Cerebellar nuclear complex (tissue), 1 donor: ENCODE measurements at places on chromosomes 13 and 19.

GRCh38 chr19:13942023-13942684, 3.9 kb upstream of the PODNL1 start:
- DNase-seq = no peak

DNA sequence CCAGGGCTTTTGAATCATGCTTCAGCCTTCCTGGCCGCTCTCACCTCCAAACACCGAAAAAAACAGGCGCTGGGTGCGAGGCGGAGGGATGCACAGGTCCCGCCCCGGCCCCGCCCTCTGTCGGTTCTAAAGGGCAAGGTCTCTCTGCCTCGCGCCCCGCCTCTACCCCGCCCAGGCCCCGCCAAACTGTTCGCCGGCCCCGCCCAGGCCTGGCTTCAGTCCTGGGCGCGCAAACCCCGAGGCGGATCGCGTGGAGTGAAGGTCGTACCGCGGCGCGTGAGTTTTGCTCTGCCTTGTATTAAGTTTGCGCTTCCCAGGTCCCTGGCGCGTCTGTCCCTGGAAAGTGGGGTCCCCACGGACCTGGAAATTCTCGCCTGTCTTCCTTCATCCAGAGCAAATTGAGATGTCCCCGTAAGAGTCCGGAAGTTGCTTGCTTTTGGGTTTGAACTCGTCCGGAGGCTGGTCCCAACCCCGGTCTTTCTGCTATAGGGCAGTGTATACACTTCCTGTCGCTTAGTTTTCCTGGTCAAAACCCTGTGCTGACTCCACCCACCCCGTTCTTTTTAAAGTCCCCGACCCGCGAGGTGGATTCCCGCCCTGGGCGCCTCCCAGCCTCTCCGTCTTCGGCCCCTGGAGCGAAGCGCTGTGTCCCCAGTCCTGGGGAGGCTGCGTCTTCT, 8.4 kb downstream of the ZNF808 start:
- DNase-seq = peak; percentile 34

GRCh38 chr13:32473650-32474049, 45.7 kb upstream of the N4BP2L1 start:
- no peak for DNase-seq

DNA sequence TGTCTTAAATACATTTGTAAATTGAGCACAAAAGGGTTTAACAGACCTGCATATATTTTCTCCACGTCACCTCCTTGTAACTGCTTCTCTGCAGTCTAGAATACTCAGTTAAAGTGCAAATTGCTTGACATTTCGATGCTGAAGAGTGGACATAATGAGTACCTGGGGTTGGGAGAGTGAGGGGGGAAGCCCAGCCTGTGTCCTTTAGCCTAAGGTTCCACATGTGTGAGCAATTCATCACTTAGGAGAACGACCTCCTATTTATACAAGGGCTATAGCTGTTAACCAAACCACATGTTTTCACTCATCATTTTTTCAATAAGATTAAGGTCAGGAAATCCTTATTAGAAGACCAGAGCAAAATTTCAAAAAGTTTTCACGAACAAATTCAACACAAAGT, 29.5 kb downstream of the PCDH9 start:
- no peak for DNase-seq

DNA sequence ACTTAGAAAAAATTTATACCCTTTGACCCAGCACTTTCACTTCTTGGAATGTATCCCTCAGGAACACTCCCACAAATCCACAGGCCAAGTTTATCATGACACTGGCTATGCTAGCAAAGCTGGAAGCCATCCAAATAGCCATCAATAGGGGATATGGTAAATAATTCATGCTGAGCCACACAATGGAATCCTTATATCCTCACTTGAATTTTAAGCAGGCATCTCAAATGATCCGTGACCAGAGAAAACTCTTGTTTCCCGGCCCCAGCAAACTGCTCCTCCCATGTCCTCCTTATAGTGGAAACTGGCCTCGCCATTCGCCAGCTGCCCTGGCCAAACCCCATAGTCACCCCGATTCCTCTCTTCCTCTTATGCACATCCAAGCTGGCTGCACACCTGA, 37.6 kb downstream of the GRIK5 start:
- no peak for DNase-seq

DNA sequence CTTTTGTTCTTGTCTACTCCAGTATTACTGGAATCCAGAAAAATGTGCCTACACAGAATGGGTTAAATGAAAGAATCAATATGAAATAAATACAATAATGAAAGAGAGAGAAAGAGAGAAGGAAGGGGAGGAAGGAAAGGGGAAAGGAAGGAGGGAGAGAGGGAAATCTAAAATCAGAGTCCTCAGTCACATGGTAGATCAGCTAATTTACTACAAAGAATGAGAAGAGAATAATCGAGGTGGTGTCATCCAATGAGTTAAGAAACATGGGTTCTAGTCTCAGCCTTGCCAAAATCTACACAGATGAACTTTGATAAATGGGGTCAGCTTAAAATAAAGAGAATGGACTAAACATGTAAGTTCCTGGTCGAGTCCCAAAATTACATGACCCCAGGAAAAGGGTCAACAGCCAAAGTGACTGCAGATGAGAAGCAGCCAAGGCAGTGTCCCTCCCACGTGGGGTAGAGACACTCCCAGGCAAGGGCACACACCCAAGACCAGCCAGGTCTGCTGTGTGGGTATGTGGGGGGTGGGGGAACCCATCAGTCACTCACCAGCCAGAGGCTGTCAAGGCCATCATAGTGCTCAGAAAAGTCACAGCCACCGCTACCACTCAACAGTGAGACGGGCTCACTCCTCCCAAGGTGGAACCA, 103.6 kb downstream of the STK24 start:
- no peak for DNase-seq

DNA sequence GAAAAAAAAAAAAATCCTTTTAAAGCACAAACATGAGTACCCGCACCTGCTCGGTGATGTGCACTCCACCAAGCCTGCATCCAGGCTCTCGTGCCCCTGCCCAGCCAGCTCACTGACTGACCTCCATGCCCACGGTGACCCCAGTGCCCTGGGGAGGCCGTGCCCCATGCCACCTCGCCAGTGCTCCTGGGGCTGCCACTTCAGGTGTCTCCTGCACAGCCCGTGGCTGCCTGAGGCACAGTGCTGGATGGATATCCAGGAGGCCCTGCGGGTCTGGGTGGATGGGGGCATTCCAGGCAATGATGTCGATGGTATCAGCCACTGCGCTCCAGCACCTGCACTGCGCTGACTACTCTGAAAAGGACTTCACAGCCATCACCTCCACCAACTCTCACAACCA, 9.0 kb downstream of the PPP6R1 start:
- DNase-seq = no peak

- DNase-seq = no peak
Measured at GRCh38 chr19:33445442-33446329, 72.2 kb downstream of the CEBPG start.

DNA sequence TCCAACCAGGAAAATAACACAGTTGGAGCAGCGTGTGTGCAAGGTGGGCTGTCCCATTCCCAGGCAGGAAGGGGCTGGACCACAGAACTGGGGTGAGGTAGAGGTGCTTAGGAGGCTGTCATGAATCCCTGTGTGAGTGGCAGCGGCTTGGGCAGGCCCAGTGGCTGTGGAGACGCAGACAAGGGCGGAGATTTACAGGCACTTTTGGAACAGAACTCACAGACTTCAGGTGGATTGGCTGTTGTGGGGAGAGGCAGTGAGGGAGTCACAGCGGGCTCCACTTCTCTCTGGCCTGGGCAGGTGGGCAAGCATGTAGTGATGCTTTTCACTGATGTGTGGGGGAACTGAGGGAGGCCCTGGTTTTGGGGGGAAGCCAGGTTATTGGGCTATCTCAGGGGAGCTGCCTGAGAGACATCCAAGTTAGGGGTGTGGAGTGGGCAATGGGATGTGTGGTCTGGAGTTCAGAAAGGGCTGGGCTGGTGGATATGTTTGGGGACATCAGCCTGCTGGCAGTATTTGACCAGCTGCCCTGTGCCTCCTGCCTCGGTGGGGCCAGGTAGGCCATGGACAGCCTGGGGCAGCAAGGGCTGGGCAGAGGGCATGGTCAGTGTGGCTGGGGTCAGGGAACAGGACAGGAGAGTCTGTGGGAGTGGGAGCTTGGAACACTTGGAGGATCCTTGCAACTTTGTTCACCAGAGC, 27.0 kb upstream of the ZNF492 start:
- DNase-seq = no peak

- DNase-seq = no peak
Measured at GRCh38 chr13:45296259-45296658, 44.7 kb downstream of the TPT1 start.

DNA sequence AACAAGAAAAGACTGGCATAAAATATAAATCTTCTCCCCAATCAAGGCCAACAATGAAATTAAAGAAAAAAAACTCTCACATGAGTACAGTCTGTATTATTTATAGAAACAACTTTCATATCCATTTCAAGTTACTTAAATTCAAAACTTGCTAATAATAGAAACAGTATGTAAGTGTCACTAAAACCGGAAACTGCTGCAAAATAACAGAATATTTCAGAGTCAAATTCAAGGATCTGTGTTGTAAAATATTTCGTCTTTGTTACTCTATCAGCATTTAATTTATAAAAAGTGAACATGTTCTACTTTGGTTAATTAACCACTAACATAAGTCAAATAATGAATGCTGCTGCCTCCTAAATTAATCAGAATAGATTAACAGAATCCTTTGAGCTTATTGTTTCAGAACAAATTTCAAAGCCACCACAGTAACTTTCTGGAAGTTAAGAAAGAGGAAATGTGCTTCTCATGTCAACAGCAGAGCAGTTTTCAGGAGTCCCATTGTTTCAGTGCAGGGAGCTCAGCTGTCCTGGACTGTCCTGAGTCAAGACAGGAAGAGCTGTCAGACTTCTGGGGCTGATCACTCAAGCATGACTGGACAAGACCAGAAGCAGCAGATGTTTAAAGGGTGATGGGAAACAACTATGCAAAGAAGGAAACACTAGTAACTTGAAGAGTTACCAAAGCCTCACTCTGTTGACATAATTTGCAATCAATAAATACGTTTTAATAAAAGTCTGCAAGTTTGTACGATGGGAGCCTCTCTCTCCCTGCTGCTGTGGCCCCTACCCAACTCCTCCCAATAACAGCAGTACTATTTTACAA, 76.9 kb downstream of the FOXO1 start:
- DNase-seq = no peak

DNA sequence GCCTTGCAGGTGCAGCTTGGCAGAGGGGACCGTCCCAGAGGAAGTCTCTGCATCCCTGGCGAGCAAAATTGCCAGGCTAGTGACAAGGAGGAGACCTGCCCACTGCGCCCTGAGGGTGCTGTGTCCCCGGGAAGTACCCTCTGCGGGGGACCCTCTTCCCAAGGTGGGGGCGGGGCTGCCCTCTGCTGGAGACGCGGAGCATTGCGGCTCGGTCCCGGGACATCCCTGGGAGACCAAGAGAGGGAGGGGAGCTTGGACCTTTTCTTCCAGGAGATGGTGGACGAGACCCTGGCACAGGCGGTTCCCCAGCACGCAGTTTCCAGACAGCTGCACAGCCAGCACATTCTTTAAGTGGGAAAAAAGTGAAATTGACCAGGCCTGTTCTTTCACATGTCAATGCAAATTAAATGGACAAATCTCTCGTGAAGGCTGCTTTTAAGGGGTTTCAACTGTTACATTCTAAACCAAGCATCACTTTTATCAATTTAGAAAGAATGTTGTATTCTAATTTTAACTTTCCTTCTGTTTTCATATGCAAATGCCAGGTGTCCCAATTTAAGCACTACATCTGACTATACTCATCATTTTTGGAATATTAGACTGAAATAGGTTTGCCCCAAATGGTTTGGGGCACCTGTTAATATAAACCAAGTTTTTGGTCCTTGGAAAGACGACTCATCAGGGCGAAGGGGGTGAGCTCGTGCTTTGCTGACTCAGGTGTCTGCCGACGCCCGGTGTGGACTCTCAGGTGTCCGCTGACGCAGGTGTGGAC, 60.7 kb downstream of the MCF2L start:
- no peak for DNase-seq

- no peak for DNase-seq
Measured at GRCh38 chr13:52810011-52810410, 38.4 kb downstream of the PCDH8 start.

DNA sequence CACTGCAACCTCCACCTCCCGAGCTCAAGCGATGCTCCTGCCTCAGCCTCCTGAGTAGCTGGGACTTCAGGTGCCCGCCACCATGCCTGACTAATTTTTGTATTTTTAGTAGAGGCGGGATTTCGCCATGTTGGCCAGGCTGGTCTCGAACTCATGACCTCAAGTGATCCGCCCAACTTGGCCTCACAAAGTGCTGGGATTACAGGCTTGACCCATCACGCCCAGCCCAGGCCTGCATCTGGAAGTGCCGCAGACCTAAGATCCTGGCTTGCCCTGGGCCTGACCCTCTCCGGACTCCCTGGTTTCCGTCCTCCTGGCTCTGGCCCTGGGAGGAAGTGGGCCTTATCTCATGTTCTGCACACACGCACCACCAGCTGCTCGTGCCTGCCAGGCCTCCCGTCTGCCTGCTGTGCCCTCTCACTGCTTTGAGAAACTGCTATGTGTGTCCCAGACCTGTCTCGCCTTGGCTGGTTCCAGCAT, 4.7 kb upstream of the PTGIR start:
- DNase-seq = no peak

DNA sequence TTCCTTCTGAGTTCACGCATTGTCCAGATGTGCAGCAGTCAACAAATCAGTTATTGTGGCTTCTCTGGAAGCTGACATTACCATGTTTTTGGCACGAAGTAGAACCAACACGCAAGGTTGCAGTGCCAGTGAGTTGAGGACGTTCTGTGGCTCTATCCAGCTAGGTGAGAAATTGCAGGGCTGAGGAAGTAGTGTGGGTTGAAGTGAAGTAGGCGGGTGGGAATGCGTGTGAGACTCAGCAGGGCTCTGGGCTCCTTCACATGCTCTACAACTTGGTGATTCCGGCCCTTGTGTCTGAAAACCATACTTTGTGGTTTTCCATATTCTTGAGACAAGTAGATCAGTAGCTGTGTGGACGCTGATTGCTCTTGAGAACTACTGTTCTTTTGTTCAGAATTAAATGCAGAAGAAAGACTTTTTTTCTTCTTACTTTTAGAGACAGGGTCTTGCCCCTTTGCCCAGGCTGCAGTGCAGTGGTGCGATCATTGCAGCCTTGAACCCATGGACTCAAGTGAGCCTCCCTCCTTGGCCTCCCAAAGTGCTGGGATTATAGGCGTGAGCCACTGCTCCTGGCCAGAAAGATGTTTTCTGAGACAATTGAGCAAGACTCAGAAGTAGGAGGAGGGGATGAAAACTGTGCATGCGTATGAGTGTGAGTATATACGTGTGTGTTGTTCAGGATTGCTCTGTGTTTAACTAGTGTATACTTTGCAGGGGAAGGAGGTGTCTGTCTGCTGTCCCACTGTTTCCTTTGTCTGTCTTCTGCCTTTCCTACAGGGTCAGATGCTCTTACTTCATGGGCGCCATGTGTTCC, 46.2 kb downstream of the GATAD2A start:
- no peak for DNase-seq

- peak; percentile 7 for DNase-seq
Measured at GRCh38 chr13:113551081-113552000, 33.2 kb upstream of the TFDP1 start.
